ENCODE measurements at places on chromosomes 5 and 9.

GRCh38 chr5:83503662-83504061 lies 32.1 kb downstream of the VCAN start:
- DNase-seq: no peak

DNA sequence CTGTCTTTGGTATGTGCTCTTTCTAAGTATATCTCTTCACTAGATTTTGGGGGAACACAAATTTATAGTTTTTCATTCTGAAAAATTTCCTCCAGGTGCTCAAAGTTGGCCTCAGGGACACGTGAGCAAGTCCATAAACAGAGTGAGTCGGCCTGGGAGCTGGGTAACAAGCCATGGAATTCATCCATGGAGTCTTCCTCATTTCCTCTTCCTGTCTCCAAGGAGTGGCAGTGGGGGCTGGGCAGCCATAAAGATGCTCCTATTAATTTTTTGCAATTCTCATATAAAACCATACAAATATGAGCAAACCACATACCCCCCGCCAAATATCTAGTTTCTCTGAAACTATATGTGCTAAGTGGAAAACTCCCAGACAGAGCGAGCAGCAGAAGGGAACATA lies 136.6 kb upstream of the OTULINL start:
- no peak for DNase-seq

DNA sequence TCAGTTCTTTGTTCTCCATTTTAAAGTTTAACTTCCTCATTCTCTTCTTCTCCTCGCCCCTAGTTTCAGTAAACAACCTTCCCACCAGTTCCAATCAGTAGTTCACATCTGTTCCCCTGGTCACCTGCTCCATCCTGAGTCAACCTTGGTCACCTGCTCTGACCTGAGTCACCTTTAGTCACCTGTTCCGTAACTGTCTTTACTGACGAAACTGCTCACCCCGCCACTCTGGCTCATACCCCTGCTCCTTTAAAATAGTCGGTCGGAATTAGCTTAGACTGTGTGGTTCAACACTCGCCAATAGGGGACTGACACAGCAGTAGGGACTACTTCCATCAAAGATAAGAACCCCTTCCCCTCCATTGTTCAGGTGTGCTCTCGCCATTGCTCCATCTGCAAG lies 76.3 kb upstream of the GPBP1 start:
- no peak for DNase-seq

GRCh38 chr5:150317048-150318003 lies 14.6 kb upstream of the ARSI start:
- no peak for DNase-seq

- no peak for DNase-seq
Observed at GRCh38 chr5:72602696-72603685, 95.8 kb upstream of the ZNF366 start.

- DNase-seq: no peak
Observed at GRCh38 chr5:7385681-7386080, 10.3 kb upstream of the ADCY2 start.

DNA sequence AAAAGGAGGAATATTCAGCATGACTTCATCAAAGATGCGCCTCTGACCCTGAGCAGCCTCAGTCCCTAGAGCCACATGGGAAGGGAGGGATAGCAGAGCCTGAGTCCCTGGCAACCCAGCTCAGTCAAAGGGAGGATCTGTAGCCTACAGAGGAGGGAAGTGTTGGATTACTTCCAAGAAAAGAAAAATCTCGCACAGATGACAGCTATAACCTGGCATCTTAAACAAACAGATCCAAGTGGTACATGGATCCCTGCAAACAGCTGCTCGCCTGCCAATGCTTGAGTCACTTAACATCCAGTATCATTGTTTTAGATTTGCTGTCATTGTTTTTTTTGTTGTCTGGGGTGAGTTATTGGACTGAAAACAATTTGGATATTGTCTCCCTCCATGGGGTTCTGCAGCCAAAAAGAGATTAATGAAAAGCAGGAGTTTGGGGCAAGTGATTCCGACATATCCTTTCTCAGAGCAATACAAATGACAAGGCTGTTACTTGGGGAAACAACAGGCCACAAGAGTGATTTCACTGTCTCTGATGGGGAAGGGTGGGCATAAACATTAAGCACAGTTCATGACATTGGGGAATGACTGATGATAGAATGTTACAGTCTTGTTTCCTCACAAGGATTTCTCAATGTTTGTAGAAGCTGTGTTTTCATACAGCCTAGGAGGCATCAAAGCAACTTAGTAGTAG lies 153.5 kb upstream of the KIF2A start:
- no peak for DNase-seq

DNA sequence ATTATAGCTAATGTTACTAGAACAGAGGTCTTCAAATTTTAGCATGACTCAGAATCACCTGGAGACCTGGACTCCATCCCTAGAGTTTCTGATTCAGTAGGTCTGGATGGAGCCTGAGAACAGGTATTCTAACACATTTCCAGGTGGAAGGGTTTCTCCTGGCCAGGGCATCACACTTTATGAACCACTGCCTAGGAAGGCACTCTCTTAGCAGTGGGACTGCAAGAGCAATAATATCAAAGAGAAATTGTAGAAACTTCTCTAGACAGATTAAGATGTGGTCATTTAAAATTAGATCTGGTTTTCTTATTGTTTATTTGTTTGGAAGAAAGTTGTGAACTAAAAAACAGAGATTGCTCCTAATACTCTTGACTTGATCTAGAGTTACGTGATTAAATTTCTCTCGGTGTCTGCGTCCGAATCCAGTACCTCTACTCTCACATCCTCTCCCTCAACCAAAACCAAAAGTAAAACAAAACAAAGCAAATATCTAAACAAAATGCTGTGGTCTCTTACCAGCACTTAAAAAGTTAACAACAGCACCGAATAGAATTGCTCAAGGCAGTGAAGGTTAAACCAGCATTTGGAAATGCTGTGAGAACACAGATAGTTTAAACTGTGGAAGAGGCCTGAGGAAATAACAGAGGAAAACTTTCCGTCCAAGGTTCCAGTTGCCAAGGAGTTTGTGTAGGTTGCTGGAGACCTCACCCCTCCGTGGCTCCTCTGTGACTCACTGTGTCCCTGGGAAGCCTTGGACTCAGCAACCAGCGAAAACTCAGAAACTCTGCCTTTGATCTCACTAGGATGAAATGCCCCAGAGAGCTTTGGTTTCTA lies 193.4 kb downstream of the ARRDC3 start:
- no peak for DNase-seq

DNA sequence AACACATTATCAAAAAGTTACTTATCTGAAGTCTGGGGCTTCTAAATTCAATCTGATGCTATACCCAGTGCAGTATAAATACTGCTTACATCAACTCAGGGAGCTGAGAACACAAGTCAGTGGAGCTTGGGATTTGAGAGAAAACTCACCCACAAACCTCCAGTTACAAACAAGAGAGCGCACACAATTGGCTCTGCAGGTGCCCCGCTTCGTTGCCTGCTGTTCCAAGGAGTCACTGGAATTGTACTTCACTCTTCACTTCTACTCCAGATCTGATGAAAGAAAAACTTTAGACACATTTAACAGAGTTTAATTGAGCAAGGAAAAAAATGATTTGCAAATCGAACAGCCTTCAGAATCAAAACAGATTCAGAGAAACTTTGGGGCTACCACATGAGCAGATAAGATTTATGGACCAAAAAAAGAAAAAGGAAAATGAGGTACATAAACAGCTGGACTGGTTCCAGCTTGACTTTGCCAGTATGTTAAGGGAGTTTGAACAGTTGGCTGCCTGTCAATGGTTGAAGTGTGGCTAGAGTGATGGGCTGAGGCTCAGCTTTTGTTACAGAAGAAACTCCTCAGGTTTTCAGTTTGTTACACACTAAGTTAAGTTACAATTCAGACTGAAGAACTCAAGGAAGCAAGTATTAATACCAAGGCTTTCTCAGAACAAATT lies 156.6 kb downstream of the AOPEP start:
- no peak for DNase-seq

DNA sequence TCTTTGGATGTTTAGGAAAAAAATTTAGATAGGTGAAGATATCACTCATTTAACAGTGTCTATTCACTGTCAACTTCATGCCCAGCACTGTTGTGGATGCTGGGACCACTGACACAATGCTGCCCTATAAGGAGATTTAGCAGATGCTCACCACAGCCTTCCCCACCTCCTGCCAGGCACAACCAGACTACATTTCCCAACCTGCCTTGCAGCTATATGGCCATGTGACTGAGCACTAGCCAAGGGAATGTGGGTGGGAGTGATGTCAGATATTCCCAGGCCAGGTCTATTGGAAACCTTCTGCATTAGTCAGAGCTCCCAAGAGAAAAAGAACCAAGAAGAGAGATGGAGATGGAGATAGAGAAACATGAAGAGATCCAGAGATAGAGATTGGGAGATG lies 302.6 kb upstream of the TAS2R1 start:
- no peak for DNase-seq

DNA sequence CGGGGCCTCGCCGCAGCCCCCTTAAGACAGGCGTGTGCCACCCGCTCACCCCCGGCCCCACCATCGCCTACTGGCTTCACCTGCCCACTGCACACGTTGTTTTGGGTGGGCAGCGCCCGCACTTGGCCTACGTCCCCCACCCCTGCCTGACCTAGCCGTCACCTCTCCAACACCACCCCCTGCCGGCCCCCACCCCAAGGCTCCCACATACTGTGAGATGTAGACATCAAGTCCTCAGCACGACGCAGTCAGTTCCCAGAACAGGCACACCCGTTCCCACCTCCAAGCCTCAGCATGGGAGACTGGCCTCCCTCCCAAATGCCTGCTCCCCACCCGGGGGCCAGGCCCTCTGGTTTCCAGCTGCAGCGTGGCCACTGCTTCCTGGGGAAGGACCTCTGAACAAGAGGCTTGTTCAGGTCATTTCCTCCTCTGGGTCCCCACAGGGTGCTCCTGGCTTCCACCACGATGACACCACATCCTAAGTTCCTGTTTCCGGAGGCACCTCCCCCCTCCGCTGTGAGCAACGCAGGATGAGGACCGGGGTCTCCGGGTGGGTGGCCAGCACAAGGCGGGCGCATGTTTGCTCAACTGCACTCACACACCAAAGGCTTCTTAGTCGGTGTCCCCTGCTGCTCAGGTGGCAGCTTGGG lies 11.3 kb downstream of the DBN1 start:
- DNase-seq: no peak

DNA sequence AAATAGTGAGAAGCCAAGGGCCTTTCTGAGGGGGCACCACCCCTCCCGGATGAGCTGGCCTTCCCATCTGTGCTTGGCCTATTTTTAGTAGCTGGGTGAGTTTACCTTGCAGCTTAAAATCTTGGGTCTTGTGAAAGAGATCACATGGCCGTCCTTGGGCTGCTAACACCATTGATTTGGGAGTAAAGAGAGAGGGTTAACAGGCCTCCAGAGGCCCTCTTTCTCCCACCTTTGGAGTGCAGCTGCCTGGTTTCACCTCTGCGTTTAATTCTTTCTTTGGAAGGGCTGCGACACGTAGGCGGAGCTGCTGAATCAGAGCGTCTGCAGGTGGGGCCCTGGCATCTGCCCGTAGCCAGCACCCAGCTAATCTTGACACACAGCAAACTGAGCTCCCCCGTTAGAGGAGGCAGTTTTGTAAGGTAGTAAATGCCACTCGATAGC lies 12.8 kb downstream of the OLFM1 start:
- no peak for DNase-seq

- DNase-seq: no peak
Observed at GRCh38 chr5:106127985-106128384, 1542.8 kb downstream of the EFNA5 start.

DNA sequence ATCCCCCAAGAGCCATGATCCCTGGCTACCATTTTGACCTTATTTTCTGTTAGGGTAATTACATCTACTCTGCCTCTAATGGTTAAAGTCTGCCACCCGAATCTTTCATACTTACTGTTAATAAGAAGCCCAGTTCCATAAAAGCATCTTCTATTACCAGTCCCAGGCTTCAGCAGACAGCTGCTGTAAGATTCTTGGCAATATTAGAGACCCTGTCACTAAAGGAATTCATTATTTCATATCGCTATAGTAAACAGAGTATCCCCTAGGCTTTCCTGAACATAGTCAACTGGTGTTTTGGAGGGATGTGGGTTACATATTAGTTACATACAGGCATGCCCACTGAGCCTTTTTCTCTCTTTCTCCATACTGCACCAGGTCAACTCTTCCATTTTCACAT lies 608.7 kb upstream of the SEMA6A start:
- DNase-seq: no peak

DNA sequence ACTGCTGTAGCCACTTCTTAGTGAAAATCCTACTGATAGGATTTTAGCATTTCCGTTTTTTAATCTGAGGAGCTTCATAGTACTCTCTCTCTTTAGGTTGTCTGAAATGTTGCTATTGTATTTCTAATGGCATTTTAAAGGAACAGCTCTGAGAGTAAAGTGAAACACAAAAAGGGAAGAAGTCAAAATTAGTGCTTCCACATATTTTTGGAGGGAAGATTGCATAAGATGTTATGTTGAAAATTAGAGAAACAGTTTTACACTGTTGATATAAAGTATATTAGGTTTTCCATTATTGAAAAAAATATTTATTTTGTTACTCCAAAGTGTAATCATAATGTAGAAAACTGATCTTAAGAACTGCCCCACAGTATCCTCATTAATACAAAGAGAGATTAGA lies 525.1 kb downstream of the TAF11L14 start:
- no peak for DNase-seq

DNA sequence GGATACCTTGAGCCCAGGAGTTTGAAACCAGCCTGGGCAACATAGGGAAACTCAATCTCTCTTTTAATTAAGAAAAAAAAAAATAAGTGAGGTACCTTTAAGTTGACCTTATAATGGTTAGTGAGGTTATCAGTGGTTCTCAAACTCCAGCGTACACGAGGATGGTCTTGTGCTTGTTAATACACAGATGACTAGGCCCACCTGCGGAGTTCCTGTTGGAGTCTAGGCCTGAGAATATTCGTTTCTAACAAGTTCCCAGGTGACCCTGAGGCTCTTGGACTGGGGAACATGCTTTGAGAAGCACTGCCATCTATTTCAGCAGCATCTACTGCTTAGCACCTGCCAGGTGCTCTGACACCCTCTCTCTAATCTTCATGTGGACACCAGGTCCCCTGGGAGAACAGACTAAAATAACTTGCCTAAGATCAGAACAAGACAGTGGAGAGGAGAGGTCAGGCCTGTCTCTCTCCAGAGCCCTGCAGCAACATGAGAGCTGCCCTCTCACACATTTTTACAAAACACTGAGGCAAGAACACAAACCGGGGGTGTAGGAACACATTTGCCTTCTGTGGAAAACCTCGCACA lies 24.6 kb downstream of the TLE1 start:
- no peak for DNase-seq

DNA sequence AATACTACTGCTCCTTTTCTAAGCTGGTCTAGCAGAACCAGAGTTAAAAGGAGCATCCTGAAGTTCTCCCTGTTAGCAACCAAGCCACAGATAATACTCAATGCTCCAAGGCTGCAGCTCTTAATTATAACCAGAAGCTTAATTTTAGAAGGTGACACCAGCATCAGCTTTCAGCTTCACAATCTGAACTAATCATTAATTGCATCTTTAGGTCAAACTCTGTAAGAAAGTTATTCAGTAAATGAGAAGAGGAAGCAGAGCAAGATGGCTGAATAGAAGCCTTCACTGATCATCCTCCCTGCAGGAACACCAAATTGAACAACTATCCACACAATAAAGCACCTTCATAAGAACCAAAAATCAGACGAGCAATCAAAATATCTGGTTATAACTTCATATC lies 38.5 kb downstream of the APBA1 start:
- no peak for DNase-seq

GRCh38 chr9:82188817-82189216 lies 200.2 kb downstream of the SPATA31D1 start:
- no peak for DNase-seq

Measured in NCI-H1048 (cell line).